ENCODE measurements at places on chromosomes 4 and X.

DNA sequence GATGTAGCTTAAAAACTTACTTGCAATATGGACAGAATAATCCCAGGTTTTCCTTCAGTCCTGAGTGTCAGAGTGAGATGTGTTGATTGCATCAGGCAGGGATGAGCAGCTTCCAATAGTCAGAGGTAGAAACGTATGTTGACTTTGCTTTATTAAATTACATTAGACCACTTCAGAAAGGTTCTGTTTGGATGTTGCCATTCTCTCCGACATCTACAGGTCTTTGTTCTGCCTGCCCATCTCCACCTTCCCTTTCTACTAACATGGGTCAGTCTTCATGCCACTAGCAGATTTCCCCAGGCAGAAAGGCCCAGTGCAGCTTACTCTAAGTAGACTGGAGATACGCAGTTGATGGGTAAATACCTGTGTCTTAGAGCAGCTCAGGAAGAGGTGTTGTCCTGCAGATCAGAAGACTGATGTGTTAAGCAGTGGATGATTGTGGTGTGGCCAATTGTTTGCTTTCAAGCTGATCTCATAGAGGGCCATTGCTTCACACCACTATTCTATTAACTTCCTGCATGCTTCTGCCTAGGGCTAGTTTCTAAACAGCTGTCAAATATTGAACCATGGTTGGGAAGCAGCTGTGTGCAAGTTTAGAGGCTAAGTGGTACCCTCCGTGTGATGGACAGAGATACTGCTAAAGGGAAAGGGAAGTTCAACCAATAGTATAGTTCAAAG is 1.8 kb downstream of the FRMPD4 start:
- DNase-seq = no peak

- no peak for DNase-seq
Measured at GRCh38 chr4:79689740-79690139, 281.7 kb upstream of the GK2 start.

DNA sequence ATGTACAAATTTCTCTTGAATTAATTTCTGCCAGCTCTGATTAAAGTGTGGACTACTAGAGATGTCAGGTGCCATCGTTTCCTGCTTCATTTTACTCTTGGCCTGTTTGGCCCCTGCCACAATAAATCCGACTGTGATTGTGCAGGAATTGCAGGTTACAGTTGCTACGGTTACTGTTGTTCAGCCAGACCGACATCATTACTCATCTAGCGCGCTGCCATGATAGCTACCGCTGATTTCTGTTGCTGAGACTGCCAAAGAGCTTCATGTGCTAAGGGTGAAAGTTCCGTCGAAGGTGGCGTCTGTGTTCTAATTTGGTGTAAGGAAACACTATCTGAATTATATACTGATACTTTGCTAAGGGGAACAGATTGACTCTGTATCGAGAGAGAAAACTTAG is 22.1 kb downstream of the SLIT2 start:
- DNase-seq = no peak

DNA sequence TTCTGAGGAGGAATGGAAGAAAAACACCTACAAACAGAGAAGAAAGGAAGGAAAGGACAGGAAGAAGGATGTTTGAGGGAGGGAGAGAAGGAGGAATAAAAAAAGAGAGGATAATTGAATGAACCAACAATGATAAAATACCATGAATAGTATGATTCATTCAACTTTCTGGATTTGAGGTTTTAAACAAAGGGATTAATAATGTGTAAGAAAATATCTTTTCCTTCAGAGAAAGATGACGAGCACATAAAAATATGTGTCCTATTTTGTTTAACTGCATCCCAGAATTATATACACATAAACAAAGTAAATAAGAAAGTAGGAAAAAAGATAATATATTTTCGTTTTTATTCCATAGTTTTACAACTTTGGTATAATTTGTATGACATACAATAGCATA is 1380.4 kb downstream of the STIM2 start:
- DNase-seq = no peak

DNA sequence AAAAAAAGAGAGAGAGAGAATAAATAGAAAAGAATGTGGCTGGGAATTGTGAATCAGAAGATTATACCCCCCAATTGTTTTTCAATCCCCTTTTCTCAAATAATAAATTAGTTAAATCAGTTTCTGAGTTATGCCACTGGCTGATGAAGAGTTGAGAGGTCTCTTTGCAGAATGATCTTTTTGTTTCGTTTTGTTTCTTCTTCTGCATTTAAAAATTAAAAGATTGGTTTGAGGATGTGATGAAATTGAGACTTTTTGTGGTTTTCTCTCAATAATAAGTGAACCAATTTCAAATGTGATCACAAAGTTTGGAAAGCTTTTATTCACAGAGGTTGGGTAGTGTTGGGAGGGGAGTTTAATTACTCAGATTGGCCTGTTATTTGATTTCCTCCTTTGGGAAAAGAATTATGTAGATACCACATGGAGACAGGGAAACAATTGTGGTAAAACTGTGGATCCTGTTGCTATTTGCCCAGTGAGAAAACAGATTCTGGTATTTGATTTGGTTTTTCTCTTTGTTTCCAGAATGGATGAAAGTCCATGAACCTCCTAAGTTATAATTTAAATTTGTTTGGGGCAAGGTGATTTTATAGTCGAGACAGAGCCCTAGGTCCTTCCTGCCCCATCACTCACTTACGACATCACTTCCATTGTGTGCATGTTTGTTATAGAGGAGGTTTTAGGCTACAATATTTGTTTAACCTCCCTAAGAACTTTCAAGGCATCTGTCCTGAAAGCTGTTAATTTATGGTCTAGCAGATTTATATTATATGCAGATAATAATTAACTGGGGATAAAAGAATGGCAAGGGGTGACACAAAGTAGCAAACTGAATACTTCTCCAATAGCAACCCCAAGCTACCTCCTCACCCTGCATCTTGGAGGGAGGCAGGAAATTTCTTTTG is 92.0 kb upstream of the BMPR1B start:
- DNase-seq = no peak

- no peak for DNase-seq
Measured at GRCh38 chr4:6335040-6335590, 65.5 kb downstream of the WFS1 start.

DNA sequence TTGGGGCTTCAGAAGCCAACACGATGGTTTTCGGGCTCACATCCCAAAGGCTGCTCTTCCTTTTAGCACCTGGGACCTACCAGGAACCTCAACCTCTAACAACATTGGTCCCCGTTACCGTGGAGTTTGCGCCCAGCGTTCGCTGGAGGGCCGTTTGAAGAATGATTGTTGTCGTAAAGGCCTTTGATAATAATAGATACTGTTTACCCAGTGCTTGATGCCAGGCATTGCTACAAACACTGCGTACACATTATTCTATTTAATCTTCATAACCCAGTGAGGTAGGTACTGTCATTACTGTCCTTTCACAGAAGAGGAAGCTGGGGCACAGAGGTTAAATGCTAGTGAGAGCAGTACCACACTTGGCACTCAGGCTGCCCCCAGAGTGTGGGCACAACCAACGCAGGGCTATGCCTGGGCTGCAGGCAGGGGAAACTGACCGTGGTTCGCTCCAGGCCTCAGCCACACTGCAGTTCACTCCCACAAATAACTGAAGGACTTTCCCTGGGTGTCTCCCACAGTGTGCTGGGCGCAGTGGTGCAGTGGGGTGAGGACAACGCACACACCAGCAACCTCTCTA is 1.0 kb upstream of the ACSL1 start:
- no peak for DNase-seq

GRCh38 chr4:151469970-151470369 is 61.0 kb downstream of the FHIP1A start:
- DNase-seq = no peak

GRCh38 chrX:2969021-2969420 is 37.3 kb upstream of the ARSH start:
- no peak for DNase-seq
